HFFc6 (cell line): ENCODE measurements at places on chromosomes 3 and 15. TPM values are rescaled to one million over a fixed set of nuclear protein-coding genes. Genes with fewer than 3 reads are reported as not detected.

DNA sequence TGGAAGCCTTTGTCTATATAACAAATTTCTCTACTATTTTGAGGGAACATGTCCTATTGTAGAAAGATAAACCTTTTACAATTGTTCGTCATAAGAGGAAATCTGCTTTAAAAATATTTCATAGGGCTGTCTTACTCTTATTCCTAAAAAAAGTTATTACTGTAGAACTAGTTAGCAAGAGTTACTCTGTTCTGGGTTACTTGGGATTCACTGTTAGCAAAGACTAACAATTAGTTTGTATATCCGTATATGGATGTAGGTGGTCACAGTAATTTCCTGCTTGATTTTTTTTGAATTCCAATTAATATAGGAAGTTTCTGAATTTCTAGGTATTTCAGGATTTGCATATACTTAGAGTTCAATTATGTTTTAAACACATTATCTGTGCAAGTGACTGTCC lies 413.5 kb downstream of the RBMS3 start:
- peak; percentile 1 for DNase-seq

GRCh38 chr3:40713795-40714194 lies 189.0 kb downstream of the ZNF621 start:
- no peak for DNase-seq

DNA sequence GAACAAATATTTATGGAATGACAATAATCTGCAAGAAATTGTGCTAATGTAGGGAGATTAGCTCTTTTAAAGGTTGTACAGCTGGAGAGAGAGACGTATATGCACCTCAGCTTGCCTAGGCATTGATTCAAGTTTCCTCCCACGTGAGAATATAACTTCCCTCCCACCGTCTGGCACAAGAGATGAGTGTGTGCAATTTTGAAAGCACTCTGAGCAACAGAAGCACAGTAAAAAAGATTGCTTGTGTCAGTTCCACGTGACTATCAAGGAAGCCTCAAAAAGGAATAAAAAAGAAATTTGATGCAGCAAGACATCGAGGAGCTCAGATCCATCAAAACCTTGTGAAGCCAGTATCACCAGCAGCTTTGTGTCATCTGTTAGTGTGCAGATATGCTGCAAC lies 435.3 kb downstream of the TUSC7 start:
- DNase-seq = no peak

Gene CLDN18
- total RNA-seq = not detected in 2 replicates

Gene NANOGP8
- total RNA-seq = not detected in 3 replicates

Gene CALML4
- total RNA-seq = 0.40 to 1.7 TPM (median 1.1 TPM) in 3 replicates

- DNase-seq = no peak
These were observed 56.8 kb downstream of the SETMAR start for GRCh38 chr3:4359805-4360502.

DNA sequence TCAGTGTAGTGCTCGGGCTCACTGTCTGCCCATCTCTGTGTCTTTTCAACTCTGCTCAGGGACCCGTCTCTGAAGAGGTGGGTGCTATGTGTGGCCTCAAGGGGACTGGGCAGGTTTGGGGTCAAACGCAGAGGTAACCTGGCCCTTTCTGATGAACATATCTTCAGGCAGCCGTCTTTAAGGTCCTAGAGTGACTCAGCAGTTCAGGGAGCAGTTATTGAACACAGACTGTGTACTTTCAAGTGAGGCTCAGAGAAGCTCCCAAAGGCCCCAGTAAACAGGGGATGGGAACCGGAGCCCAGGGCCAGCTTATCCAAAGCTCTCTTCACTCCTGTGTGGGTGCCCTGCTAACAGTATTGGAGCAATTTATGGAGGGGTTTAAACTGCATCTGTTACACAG lies 73.1 kb downstream of the WDR76 start:
- DNase-seq = no peak
